Stimulated activated effector memory CD8-positive, alpha-beta T cell treated with anti-CD3 and anti-CD28 coated beads, Interleukin-12 subunit alpha, Interleukin-12 subunit beta, amount 100 ng/mL, for 72 hours (primary cell): ENCODE measurements at places on chromosomes 13 and 19.

DNA sequence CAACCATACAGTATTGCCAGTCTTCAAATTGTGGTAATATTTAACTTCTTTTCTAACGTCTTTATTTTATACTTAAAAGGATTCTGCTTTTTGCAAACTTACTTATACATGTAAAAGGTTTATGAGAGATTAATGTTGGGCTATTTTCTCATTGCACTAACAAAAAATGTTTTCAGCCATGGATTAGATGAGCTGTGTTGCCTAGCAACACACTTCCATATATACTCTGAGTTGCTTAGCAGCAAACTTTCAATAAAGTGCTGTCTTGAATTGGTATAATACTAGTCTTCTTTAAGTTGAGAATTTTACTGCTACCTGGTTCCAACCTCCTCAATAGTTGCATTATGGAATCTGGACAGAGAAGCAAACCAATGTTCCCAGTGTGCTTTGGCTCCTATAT lies 777.4 kb upstream of the PCDH9 start:
- no peak for DNase-seq

- DNase-seq: no peak
These were observed 7.8 kb downstream of the MAG start for GRCh38 chr19:35299523-35300338.

DNA sequence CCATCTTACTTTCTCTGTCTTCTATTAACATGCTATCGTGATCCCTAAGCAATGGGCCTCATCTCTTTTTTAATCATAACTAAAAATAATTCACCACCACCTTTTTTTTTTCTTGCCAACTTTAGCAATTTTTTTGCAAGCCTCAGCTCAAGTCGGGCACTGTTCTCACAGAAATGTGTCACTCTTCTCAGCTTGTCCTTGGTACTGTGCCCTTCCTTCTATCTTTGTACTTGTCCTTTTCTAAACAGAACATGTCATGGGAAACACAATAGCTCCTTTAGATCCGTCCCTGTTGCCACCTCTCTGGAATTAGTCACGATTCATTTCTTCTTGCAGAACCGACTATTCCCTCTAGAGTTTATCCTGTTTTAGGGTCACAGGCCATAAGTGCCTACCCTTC lies 10.3 kb downstream of the SERP2 start:
- DNase-seq: no peak

DNA sequence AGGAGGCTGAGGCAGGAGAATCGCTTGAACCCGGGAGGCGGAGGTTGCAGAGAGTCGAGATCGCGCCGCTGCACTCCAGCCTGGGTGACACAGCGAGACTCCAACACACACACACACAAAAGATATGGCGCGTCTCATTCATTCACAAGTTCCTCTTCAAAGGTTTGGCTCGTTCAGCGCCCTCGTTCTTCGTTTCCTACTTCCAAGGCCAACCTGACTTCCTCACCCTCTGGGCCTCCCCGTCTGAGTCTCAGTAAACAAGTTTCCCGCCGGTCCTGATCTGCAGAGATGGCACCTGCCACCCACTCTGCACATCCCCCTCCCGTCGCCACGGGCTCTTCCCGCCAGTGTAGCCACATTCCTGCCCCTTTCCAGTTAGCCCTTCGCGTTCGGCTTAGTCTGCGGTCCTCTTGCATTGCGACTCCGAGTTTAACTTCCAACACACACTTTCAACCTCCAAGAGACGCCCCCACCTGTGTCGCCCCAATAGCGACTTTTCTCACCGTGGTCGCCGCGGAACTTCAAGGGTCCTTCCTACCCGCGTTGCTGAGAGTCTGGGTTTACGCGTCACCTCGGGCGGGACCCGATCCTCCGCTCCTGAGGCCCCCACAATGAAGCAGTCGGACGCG lies 1.3 kb upstream of the BSG start:
- peak; percentile 82 for DNase-seq

- DNase-seq: peak; percentile 24
These were observed 23.5 kb downstream of the LGALS16 start for GRCh38 chr19:39679056-39679790.

GRCh38 chr13:32986552-32986951 lies 29.7 kb upstream of the KL start:
- no peak for DNase-seq

DNA sequence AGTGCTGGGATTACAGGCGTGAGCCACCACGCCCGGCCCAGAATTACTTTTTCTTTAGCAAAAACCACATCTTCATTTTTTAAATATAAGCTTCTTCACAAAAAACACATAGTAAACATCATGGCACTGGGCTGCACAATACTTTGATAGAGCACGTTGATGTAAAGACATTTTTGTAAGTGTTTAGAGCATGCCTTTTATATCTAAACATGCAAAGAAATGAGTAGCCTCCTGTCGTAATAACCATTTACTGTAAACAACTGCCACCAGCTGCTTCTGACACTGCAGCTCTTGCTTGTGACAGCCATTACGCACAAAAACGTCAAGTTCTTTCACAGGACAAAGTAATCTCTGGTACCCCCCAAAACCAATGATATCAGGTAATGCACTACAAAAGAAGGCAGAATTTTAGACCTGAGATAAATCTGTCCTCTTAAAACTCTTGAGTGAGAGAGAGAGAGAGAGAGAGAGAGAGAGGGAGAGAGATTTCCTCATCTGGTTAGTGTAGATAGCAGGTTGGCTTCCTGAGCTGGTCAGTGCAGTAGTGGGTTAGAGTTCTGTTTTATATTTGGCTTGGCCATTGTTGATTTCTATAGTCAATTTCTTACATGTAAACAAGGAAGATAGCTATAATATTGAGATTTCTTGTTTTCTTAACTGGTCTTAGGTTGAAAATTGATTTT lies 6.7 kb upstream of the ZNF548 start:
- no peak for DNase-seq

DNA sequence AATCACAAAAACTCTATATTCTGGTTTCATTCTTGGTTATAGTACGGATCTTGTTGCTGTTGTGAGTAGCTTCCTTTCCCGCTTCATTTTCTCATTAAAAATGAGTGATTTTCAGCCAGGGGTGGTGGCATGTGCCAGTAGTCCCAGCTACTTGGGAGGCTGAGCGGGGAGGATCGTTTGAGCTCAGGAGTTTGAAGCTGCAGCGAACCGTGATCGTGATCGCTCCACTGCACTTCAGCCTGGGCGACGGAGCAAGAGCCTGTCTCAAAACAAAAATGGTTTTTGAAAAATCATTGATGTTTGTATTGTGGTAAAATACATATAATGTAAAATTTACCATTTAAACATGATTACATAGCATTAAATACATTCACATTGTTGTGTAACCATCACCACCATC lies 71.6 kb upstream of the TM9SF2 start:
- no peak for DNase-seq

GRCh38 chr13:47598340-47598911 lies 402.6 kb downstream of the SUCLA2 start:
- no peak for DNase-seq

DNA sequence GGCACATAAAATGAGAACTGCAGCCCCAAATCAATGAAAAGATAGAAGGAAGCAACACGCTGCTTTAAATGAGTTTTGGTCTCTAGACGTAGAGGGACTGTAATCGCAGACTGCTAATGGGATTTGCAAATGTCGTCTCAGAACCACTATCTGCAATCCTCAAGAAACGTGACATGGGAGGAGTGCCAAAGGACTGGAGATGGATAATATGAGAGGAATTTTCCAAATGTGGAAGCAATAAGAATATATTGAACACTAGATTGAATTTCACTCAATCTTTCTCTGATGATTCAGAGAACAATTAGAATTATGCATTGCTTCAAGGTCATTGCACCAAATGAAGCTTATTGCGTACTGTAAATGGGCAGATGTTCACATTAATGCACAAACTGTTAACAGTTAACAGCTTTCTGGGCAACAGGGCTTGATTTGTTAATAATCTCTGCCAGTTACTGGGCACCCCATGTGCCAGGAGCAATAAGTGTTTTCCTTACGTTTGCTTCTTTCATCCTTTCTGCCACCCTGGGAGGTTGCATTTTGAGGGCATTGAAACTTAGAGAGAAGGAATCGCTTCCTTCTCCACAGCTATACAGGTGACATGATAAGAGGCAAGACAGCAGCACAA lies 62.8 kb upstream of the WASF3 start:
- no peak for DNase-seq

GRCh38 chr13:71808708-71809107 lies 58.3 kb downstream of the DACH1 start:
- no peak for DNase-seq

DNA sequence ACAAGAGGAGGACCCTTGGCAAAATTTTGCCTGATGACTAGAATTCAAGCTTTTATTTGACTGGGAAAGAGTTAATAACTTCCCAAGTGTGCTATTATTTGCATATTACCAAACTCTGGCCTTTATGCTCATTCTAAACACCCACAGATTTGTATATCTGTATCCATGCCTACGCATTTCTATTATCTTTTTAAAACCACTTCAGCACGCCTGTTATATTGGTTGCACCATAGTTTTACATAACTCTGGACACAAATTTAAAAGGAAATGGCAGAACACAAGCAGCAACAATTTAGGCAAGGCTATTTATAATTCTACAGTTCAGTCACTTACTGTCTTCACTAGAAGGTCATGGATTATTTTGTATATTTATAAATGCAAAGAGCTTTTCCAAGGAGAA lies 3.7 kb upstream of the RASL11A start:
- DNase-seq: no peak

- no peak for DNase-seq
These were observed 1213.1 kb downstream of the OLFM4 start for GRCh38 chr13:54241719-54242118.

DNA sequence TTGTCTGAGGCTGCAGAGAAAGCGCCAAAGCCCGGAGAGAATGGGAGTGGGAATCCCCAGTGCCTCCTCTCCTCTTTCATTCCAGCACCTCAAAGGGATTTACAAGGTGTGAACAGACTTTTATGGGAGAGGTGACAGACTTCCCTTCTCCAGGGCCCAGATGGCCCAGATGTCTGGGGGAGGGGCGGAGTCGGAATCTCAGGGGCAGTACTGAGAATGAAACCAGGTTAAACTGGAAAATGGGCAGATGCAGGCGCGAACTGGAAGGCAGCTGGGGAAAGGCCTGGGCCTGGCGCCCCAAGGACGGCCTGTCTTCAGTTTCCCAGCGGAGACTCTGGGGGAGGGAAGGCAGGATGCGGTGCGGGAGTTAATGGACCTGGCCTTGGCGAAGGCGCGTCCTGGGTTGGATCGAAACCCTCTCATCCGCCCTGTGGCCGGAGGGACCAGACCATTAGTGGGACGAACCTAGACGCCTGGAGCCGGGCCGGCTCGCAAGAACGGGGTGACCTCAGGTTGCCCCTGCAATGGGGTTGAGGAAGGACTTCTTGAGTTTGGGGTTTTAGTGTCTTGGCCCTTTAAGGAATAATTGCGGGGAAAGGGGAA lies 592 bp upstream of the TRIP10 start:
- peak; percentile 31 for DNase-seq

- no peak for DNase-seq
These were observed 17.7 kb upstream of the CSNK1G2 start for GRCh38 chr19:1923319-1923718.

DNA sequence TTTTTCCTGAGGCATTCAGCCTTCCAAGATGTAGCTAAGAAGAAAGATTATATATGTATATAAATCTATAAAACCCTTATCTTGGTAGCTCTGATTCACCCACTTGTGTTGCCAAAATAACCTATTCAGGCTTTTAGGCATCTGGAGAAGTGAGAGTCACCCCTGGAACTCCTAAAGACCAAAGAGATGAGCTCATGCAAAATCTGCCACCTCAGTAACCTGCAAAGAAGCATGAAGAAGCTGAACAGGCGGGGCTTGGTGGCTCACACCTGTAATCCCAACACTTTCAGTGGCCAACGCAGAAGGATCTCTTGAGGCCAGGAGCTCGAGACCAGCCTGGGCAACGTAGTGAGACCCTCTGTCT lies 393.7 kb downstream of the FOXO1 start:
- DNase-seq: no peak

GRCh38 chr19:58060231-58060630 lies 1.1 kb downstream of the ZNF135 start:
- DNase-seq: no peak

- DNase-seq: no peak
These were observed 247.7 kb upstream of the IRS2 start for GRCh38 chr13:110034031-110034549.

DNA sequence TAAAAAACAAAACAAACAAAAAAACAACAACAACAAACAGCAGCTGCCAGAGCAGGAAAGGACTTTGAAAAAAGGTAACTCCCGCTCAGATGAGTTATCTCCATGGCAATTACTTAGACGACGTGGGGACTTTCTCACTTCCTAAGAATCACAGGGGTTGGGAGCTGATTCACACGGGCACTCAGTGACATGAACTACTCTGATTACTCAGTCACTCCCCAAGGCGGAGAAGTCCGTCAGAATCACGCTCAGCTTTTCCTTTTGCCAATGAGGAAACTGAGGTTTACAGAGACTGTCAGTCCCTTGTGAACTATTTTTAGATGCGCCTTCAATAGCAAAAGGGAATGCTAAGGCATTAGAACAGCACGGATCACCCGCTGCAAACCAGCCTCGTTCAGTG lies 32.3 kb upstream of the MATK start:
- no peak for DNase-seq

GRCh38 chr19:4620675-4621074 lies 18.6 kb upstream of the TNFAIP8L1 start:
- no peak for DNase-seq

DNA sequence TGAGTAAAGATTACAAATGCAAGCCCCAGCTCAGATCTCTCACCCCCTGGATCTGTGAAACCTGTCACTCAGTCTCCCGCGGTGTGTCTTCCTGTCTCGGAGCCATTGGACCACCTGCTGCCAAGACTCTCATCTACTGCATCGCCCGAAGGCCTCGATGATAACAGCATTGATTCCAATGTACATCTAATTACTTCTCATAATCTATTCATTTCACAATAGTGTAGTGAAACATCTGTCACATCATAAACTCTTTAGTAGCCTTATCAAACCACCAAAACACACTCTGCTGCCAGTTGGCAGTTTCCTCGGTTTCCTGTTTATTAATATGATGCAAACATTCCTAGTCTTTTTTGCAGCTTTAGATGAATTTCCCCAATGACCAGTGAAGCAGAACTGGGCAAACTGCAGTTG lies 220.3 kb downstream of the POU4F1 start:
- DNase-seq: no peak

GRCh38 chr19:12092956-12093355 lies 28.4 kb downstream of the ZNF844 start:
- no peak for DNase-seq

- DNase-seq: no peak
These were observed 29.5 kb upstream of the ANKRD10 start for GRCh38 chr13:110944121-110944967.

DNA sequence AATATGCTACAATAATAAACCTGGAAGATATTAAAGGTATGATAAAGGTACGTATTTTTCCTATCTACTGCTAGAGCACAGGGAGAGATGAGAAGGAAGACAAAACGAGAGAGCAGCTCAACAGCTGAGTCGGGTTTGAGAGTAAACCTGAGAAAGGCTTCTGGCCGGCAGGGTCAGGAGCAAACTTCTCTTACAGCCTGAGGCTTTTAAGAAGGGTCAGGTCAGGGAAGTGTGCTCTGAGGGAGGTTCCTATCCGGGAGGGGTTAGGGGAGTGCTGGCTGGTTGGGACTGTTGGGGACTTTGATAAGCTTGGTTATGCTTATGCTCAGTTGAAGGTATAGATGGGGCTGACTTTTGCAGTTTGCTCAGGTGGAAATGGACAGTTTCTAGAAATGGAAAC lies 77.7 kb upstream of the PRR20A start:
- DNase-seq: no peak
